ENCODE measurements at places on chromosomes 3 and 15.

DNA sequence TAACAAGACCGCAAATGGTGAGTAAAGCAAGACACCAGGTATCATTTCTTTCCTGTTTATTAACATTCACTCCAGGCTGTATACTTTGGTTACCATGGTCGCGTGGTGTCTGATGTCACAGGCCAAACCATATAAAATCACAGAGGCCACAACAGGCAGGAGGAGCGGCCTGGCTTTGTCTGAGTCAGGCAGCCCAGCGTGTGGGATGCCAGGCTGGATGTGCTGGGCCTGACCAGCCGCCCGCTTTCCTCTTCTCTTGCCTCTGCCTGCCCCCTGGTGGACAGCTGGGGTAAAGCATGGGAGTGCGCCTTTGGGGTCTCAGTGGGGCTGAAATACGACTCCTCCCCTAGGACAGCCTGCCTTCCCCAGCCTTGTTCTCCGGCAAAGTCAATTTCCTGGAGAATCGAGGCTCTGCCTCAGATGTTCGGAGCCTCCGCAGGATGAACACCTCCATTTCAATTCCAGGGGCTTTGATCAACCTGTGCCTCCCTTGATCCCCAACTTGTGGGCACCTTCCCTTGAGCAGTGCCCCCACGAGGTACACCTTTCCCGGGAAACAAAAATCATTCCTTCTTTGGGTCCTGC is 78.2 kb downstream of the CCNL1 start:
- DNase-seq, result peak; percentile 81

DNA sequence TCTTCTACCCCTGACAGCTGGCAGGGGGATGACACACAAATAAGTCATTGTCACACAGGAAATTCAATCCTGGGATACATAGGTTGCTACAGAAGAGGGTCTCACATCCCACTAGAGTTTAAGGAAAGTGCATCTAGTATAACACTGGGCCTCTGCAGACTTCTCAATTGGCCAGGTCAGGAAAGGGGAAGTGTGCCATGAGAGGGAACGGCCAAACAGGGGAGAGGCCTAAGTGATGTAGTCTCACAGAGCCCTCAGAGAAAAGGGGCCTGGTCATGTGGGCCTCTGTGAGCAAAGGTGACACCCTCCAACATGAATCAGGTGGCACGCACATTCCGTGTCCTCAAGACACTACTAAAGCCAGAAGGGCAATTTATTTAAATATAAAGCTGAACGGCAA is 11.2 kb downstream of the ZXDC start:
- no peak for DNase-seq

DNA sequence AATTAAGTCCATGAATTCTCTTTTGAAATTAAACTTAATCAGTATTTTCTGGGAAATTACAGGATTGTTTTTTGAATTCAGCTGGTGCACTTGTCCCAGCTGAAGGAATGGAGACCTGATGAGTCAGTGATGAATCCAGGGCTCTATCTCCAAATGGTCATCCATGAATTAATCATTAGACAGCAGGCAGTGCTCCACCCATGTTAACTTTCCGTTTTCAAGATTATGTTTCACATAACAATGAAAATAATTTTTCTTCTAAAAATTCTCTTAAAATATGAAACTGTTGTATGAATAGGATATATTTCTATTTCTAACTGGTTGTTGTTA is 13.9 kb upstream of the PAQR9 start:
- no peak for DNase-seq

DNA sequence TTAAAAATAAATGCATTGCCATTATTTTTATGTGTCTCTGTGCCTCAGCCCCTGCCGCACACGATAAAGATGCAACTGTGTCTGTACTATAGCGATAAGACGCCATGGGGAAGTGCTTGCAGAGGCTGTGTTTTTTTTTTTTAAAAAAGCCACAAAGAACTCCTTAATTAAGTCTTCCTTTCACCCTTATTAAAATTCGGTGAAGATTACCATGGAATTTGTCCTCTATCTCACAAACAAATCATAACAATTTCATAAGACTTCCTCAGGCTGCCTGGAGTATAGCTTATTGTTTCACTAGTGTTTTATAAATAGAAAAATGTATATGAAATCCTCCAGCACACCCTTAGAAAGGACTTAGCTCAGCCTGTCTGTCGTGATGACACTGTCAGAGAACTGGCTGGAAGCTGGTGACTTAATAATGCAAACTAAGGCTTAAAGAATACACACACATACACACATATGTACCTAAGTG is 374.8 kb upstream of the SLCO3A1 start:
- no peak for DNase-seq

DNA sequence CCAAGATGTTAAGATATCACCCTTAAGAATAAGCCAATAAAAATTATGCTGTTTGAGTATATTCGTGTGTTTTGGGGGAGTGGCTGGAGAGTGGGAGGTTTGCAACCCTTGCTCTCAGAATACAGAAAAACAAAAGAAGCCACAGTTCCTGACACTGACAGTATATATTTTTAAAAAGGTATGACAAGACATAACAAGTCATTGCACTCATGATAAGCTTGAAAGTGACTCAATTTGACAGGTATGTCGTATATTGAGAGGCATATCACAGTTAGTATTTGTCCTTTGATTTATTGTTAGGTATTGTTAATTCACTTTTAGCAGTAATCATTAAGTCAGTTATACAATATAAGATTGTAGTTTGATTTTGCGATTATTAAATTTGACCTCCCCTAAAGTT is 73.1 kb upstream of the TSC22D2 start:
- no peak for DNase-seq

- DNase-seq, result no peak
These were observed 156.1 kb downstream of the ROBO2 start for GRCh38 chr3:77195766-77196545.

DNA sequence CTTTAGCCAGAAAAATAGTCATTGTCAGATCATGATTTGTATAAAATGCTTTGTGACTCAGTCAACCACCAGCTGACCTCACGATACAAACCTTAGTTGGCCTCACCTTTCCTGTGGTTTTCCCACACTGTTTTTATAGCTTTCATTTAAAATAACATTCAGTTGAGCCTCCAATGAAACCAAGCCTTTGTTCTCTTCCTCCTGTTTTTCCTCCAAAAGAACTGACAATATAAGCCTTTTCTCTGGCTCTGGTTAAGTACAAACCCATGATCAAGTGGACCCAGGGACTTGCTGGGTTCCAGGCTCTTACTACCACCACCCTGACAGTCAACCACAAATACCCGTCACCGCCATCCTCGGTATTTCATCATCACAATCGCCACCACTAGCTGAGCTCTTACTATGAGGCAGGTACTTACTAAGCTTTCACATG is 81.7 kb downstream of the TAMM41 start:
- DNase-seq, result no peak

DNA sequence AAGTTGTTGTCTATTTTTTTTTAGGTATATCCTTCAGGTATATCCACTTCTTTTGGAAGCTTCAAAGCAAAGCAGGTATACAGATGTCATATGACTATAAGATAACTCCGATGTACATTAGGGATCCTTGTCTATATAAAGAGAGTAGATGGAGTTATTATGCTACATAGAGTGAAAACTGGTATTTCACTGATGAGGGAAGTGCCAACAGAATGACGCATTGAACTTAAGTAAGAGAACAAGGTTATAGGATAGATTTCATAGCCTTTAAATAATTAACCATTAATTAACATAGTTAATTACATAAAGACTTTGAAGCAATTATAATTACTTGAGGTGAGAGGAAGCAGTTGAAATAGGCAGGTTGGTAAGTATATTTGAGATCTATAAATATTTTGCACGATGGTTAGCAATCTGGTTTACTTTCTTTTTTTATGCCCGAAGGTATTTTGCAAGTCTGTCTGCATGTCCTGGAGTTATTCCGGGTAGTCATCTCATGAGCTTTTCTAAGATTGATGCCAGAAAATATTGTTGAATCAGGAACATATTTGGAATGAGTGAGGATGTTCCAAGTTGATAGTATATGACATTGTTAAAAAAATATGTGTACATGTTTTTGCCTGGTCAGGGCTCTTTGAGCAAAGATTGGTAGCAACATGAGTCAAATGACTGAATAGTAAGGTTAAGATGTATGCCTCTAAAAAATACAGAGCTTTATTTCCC is 299.5 kb upstream of the KCNMB2 start:
- no peak for DNase-seq

DNA sequence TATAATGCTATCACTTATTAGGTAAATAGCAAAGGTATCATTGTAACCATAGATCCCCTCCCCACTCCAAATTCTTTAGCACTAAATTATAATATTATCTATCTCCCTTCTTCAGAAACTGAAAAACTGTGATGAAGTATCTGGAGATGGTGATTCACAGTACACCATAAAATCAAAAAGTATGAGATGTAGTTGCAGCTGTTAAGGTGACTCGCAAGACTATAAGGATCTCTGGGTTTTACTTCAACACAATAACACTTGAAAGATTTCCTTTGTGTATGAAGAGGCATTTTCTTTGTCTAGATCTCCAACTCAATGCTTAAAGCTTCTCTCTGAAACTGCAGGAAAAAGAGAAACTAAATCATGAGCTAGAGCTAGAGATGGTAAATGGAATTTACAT is 46.9 kb downstream of the IFT57 start:
- DNase-seq, result no peak
